ENCODE measurements at places on chromosomes 11 and 22.

DNA sequence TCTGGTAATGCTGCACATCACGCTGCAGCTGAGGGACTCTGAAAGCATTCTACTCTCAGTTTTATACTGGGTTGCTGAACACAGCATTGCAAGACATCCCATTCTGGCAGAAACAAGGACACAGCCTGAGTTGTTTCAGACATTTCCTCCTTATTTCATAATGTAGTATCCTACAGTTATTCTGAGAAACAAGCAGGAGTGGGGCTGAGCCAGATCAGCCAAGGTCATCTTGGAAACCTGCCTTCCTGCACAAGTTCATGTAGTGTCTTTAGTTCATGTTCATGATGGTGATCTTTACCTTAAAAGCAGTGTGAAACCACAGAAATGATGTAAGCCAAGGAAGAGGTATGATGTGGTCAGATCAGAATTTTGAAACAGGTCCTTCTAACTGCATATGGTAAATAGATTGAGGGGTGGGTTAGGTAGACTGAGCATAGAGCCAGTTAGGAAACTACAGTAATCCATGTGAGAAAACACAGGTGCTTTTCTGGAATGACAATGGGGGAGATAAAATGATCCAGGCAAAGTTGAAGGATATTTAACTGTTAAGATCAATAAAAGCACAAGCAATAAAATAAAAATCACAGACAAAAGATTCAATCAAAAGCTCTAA lies 1686.8 kb downstream of the LRRC4C start:
- no peak overlapping the region for H3K4me3 ChIP-seq
- H3K36me3 ChIP-seq = no peaks in the 10 kb centered on the region
- H3K27ac ChIP-seq = no peak overlapping the region
- no peaks in the 10 kb centered on the region for H3K27me3 ChIP-seq
- no peak for DNase-seq

GRCh38 chr11:36229091-36229705 lies 60.0 kb downstream of the COMMD9 start:
- H3K36me3 ChIP-seq = no peaks in the 10 kb centered on the region
- no peak for DNase-seq
- no peaks in the 10 kb centered on the region for H3K27me3 ChIP-seq
- no peak overlapping the region for H3K4me3 ChIP-seq
- no peak overlapping the region for H3K27ac ChIP-seq

DNA sequence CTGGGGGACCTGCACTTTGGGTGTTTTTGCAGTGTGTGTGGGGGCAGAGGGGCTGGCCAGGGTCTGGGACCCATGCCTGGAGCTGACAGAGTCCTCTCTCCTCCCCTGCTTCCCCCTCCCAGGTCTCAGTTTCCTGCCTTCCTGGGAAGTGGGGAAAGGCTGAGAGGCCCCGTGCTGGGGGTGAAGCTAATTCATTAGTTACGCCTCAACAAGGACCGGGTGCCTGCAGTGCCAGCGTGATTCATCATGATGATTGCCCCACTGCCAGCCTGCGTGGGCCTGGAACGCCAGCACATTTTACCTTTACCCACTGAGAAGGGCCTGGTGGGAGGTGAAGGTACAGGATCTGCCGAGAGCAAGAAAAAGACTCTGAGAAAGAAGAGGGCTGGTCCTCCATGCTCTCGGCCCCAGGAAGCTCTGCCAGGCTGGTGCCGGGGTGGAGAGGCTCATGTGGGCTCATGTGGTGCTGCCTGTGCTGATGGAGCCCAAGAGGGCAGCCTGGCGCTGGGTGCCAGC lies 2.9 kb upstream of the LRRC10B start:
- H3K27ac ChIP-seq = no peak overlapping the region
- H3K36me3 ChIP-seq = no peaks in the 10 kb centered on the region
- H3K27me3 ChIP-seq = no peaks in the 10 kb centered on the region
- no peak for DNase-seq

GRCh38 chr22:42321908-42322561 lies 51.6 kb upstream of the TCF20 start:
- H3K36me3 ChIP-seq = no peaks in the 10 kb centered on the region
- H3K27me3 ChIP-seq = no peaks in the 10 kb centered on the region
- no peak overlapping the region for H3K4me3 ChIP-seq
- H3K27ac ChIP-seq = no peak overlapping the region

GRCh38 chr11:46669711-46670139 lies 30.7 kb downstream of the ARHGAP1 start:
- H3K27me3 ChIP-seq = no peaks in the 10 kb centered on the region
- H3K4me3 ChIP-seq = no peak overlapping the region
- no peak overlapping the region for H3K27ac ChIP-seq
- H3K4me1 ChIP-seq = peaks cover 1% of the 10 kb centered on the region
- DNase-seq = no peak

GRCh38 chr22:41976070-41976901 lies 7.0 kb downstream of the SEPTIN3 start:
- H3K27ac ChIP-seq = no peak overlapping the region
- H3K36me3 ChIP-seq = no peaks in the 10 kb centered on the region
- no peaks in the 10 kb centered on the region for H3K27me3 ChIP-seq
- peak; percentile 46 for DNase-seq

All from prostate gland (tissue), 2 donors.